ENCODE measurements at places on chromosomes 7 and 10.

DNA sequence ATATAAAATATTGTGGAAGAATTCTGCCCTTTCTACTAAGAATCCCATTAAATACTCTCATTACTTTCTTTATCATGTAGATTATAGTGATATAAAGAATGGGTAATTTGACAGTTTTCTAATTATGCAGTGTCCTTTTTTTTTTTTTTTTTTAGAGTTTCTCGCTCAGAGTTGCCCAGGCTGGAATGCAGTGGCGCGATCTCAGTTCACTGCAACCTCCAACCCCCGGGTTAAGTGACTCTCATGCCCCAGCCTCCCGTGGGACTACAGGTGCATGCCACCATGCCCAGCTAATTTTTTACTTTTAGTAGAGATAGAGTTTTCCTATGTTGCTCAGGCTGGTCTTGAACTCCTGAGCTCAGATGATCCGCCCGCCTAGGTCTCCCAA, 1143.4 kb upstream of the SORCS1 start:
- no peak for DNase-seq

GRCh38 chr7:31116615-31117014, 64.5 kb downstream of the ADCYAP1R1 start:
- no peak for DNase-seq

DNA sequence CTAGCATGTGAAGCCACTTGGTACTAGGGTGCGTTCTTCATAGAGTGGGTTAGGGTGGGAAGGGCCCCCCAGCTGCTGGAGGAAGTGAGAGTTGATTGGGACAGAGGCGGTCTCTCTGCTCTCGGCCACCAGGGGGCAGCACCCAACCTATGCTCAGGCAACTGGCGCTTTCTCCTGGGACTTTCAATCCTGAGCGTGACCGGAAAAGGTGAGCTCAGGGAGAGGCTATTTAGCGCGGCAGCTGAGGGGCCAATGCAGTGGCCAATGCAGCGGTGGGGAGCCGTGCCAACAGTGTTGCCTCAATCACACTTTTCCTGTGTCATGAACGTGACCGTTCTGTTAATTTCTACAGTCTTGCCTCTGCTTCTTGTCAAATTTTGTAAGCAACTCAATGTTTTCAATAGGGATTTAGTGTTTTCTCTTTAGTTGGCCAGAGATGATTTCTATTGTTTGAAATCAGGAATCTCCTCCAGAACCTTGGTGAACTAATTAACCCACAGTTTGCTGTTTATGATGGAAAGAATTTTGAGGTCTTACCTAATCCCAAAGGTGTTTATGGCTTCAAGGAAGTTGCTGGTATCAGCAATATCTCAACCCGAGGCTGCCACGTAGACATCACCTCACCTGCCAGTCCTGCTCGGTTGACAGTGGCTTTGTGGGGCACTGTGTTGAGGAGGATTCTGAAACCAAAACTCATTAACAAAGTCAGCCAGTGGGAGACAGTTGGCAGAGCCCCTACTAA, 67.9 kb upstream of the PDZD8 start:
- DNase-seq: no peak

- no peak for DNase-seq
Measured at GRCh38 chr7:152081088-152081487, 55.6 kb downstream of the GALNT11 start.

DNA sequence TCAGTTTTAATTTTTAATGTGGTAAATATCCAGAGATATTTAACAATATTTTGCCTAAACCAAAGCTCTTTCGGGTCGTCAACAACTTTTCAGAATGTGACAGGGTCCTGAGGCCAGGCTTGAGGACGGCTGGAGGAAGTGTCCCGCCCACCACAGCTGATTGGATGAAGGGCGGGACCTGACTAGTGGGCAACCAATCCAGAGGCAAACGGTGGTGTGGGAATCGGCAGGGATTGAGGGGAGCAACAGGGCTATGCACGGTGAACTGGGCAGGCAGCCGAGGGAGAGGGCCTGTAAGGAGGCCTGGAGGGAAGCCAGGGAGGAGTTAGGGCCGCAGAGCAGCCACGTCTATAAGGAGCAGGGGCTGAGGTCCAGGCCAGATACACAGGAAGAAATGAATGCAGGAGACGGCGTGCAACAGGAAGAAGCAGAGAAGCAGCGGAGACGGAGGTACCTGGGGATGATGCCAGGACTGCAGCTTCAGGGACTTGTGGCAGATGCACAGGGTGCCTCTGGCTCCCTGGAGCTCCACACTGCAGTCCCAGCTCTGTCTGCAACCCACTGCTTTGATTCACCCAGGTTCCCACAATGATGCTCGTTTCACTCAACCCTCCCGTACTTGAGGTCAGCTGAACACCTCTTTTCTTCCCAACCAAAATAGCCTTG, 46.1 kb upstream of the ZMIZ1 start:
- DNase-seq: no peak

DNA sequence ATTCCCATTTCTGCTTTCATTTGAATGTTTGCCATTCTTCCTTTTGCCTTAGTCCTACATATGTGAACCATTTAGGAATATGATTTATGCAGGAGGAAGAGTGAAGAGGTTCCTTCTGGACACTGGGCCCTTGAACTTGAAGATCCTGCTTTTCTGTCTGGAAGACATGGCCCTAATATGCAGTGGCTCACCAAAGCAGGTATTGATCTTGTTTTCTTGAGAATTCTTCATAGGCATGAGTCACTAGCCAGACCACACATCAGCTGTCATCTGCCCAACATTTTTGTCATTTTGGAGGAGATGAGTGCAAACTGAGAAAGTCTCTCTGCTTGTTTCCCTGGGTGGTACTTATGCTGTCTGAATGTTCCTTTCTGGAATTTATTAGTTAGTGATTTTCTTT, 382.6 kb downstream of the LRMDA start:
- no peak for DNase-seq

- DNase-seq: no peak
Measured at GRCh38 chr7:110412614-110413013, 678.3 kb upstream of the LRRN3 start.

DNA sequence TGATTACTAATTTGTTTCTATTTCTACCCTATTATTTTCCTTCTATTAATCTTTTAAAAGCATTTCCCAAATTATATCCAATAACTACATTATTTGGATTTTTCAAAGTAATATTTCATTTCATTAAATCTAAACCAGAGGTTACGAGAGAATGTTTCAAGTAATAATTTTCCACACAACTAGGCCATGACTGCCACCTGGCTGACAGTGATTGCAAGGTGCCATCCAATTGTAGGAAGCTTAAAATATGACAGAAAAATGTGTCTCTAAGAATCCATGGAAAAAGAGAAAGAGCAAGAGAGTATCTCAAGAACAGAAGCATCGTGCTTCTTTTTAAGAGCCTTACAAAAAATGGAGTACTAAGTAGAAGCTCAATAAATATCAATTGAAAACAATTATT, 48.7 kb downstream of the TPK1 start:
- no peak for DNase-seq

DNA sequence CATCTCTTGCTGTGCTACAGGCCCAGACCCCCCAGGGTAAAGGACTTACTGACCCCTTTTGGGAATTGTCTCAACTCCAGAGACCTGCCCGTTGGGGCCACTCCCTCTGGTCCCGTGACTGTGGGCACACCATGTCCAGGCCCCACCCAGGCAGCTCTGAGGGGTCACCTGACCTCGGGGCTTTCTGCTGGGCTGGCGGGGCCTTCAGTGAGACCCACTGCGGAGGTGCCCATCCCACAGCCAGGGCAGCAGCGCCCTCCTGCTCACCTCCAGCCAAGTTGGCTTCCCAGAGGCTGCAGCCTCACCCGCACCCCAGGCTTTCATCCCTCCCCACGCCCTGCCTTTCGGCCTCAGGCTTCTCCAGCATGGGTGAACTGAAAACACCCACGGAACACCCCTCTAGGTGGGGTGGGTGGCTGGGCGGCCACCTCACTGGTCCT, 147.2 kb downstream of the DNAJB6 start:
- no peak for DNase-seq

DNA sequence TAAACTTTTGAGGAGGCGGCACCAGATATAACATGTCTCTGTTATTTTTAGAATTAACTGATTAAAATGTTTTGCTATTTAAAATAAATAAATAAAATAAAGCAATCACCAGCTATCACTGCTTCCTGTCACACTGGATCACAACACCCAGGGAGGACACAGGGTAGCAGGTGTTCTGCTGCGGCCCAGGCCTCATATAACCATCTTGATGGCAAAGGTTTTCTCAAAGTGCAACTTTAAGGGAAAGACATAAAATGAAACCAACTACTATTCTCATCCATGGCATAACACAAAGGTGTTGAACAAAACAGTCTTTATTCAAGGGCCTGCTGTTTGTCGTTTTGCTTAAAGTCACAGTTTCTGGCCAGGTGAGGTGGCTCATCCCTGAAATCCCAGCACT, 23.2 kb downstream of the GPER1 start:
- DNase-seq: no peak

DNA sequence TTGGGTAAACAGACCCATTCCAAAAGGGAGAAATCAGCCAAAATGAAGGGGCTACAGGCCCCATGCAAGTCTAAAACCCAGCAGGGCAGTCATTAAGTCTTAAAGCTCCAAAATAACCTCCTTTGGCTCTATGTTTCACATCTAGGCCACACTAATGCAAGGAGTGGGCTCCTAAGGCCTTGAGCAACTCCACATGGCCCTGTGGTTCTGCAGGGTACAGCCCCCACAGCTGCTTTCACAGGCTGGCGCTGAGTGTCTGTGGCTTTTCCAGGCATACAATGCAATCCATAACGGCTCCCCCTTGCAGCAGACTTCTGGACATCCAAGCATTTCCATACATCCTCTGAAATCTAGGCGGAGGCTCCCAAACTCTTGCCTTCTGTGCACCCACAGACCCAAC, 9.0 kb downstream of the TMEM243 start:
- no peak for DNase-seq

GRCh38 chr7:65387891-65388290, 14.2 kb downstream of the ZNF92 start:
- no peak for DNase-seq

DNA sequence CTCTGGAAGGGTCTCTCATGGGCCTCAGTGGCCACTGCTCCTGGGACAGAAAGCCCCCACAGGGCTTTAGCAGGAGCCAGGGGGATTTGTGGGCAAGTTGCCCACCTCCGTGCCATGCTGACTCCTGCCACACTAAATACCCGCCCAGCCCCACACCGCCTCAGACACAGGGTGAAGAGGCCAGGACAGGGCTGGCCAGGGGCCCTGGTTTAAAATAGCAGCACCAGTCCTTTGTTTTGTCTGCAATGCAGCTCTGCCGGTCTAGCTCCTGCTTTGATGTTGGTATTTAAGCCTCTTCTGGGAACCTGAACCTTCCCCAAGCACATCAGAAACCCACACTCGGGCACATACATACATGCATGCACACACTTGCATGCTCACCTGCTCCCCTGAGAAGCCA, 14.4 kb upstream of the TNRC18 start:
- no peak for DNase-seq

Measured in NCI-H2081 treated with DMSO at 0.1 percent for 48 hours (cell line).